ENCODE measurements at places on chromosomes 5 and 9.

- DNase-seq = no peak
These were observed 591.9 kb downstream of the SEMA5A start for GRCh38 chr5:8953911-8954438.

GRCh38 chr9:105661011-105661410 lies 1.2 kb upstream of the TAL2 start:
- DNase-seq = no peak

GRCh38 chr5:50406877-50407276 lies 34.2 kb downstream of the EMB start:
- DNase-seq = no peak

DNA sequence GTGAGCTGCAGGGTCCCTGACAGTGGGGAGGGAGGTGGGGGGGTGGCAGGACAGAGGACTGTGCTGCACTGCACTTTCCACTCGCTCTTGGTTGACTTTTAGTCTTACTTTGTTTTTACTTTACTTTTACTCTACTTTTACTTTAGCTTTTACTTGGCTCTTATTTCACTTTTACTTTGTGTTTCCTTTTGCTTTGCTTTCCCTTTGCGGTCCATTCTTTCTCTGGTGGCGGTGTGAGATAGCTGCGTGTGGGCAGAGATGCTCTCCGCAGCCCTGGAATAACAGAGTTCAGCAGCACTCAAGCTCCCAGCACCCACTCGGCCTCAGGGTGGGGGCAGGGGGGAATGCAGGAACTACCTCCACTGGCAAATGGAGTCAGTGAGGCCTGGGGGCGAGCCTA lies 4.7 kb downstream of the AK8 start:
- no peak for DNase-seq

DNA sequence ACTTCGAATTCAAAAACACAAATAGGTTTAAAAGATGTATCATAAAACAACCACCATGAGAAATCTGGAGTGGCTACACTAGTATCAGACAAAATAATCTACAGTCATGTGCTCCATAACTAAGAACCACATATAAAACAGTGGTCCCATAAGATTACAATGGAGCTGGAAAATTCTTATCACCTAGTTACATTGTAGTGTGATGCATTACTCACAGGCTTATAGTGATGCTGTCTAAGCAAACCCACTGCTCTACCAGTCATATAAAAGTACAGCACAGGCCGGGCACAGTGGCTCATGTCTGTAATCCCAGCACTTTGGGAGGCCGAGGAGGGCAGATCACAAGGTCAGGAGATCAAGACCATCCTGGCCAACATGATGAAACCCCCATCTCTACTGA lies 160.1 kb downstream of the ROR2 start:
- no peak for DNase-seq

DNA sequence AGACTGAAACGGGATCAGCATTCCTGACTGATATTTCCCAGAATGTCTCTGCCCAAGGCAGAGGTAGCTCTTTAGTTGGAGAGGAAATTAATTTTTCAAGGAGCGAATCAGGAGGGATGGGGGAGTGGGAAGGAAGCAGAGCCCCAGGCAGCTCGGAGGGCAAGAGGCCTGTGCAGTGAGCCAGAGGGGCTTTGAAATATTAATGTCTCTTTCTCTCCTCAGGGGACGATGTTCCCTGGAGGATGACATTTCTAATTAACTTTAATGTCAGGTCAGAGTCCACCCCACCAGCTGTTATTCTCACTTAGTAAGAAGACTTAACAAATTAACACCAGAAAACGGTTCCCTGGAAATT lies 45.6 kb downstream of the SLC6A7 start:
- no peak for DNase-seq

DNA sequence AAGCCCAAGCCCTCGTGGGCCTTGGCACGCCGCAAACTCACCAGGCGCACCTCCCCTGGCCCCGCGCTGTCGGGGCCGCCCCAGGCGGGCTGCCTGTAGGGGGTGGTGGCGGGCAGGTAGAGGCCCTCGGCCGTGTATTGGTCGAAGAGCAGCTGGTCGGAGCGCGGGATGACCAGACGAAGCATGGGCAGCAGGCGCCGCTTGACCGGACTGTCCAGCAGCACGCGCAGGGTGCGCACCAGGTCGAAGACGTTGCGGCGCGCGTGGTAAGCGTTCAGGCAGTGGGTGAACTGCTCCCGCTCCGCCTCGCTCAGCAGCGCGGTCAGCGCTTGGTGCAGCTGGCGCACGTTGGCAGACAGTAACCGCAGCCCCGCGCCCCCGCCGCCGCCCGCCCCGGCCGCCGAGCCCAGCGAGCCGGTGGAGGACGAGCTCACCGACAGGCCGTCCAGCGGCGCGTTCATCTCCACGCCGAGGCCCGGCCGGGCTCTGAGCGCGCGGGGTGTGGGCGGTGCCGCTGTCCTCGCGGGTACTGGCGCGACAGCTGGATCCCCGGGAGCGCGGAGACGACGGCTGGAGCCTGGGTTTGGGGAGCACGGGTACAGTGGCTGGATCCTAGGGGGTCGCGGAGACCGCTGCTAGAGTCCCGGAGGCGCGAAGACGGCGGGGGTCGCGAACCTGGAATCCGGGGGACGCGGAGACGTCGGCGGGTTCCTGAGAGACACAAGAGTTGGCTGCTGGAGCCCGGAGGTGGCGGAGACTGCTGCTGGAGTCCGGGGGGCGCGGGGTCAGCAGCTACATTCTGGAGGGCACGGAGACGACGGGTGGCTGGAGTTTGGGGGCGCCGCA lies 709 bp downstream of the WHRN start:
- peak; percentile 46 for DNase-seq

- no peak for DNase-seq
These were observed 26.6 kb upstream of the ANKDD1B start for GRCh38 chr5:75584641-75585040.

DNA sequence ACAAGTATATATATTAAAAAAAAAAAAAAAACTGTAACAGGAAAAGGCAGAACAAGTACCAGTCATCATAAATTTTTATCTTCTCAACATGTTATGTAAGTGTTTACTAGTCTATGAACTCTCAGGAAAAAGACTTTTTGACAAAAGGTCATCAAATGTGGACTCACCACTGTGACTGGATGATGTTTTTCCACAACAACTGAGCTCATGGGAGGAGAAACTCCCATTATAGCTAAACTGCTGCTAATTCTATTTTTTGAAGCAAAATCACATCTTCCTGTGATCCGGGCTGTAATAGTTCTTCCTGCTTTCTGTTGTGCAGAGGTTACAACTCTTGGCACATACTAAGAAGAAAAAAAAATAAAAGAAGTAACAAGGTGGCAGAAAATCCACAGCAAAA lies 39.6 kb downstream of the POC5 start:
- DNase-seq = no peak

DNA sequence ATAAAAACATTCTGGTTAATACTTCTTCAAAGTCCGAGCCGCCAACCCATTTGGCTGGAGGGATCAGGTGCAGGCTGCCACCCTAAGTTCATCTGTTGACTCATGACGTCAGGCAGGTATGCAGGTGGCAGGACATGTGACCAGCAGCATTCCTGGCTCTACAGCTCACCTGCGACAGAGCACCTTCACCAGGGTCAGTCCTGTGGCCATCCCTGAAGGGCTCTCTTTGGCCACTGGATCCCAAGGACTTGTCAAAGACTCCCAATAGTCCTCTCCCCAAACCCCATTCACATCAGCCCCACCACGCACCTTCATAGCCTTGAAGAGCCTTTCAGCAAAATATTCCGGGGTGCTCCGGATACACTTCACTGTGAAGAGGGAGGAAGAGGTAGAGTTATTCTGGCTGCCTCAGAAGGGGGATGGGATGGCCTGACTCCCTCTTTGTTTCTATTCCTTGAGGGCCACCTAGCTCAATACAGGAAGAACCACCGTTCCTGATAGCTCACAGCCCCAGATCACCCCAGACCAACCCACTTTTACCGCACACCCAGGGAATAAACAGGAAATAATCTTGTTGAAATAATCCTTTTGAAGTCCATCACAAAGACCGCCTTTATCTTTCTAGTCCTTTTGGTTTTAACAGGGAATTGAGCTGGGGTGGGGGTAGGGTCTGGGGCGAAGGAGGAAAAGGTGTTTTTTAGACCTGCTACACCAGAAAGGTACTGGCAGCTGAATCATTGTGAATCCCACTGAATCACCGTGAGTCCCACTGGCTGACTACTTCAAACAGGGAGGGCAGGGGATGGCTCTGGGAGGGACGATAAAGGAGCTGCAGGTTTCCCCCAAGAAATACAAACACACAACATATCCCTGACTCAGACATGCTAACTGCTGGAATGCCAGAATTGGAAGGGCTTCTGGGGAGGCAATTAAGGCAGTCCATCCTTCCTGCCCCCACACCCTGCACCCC lies 26.4 kb downstream of the ANXA6 start:
- no peak for DNase-seq

DNA sequence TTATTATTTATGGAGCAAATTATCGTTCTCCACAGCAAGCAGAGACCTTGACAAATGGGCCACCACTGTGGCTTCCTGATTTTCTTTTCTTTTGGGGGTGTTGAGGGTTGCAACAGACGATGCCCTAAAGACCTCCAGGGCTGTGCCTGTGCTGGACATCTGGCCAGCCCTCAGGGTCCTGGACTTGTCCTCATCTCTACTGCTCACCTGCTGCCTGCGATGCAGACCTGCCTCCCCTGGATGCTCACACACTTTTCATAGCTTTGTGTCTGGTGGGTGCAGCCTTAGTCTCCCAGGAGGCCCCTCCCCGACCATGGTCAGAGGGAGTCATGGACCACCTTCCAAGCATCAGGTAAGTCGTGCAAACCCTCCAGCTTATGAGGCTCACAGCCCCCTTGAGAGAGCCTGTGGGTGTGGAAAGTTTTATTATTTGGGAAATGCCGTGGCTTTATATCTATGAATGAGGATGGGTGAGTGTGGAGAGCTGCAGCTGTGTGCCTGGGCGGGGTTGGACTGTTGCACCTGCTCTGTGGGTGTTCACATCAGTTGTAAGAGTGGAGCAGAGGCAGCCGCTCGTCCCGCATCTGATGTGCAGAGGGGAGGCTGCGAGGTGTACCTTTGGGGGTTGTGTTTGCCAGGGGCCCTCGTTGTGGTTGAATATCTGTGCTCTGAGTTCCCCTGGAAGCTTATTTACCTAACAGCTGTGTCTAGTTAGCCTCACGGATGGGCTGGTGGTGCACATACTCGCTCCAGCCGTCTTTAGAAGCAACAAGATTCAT lies 126.3 kb upstream of the IRX4 start:
- no peak for DNase-seq

- DNase-seq = no peak
These were observed 739.7 kb upstream of the CDH9 start for GRCh38 chr5:27778121-27778520.

GRCh38 chr9:124257844-124258606 lies at the start of gene NEK6:
TSS of gene NEK6 (plus strand) at chr9:124257949. CDS start at chr9:124301965, 44,016 bp downstream.
- DNase-seq = no peak

GRCh38 chr5:86124333-86124732 lies 493.4 kb upstream of the COX7C start:
- DNase-seq = no peak

DNA sequence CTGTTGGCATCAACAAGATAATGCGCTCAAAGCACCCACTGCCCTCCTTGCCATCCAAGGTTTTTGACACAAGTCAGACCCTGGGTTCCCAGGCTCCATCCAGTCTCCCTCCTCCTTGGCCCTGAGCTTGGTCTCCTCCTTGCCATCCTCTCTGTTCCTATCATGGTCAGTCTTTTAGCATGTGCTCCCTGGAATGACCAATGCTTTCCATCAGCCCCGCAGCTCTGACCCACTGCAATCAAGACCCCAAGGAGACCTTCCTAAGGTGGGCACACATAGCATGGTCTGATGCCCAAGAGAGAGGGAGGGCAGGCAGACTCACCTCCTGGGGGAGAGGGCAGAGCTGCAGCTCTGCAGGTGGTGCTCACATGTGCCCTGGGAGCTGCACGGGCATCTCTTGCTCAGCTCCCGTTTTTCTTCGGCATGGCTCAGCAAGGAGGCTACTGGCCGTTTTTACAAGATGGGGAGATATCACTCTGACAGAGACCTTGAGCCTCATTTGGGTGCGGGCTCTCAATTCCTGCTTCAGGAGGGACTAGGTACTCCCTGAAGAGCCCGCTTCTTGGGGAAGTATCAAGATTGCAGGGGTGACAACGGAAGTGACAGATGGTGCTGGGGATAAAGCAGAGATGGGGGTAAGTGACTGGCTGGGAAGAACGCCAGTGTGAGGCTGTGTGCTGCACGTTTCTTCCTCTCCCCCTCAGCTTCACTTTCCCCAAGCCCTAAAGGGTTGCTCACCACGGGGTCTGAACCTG lies 3.3 kb downstream of the SEPTIN8 start:
- DNase-seq = no peak

Data from NCI-H345 (cell line).